ENCODE measurements at places on chromosomes 5 and 9.
A peak's percentile ranks its signal among the peaks of the same experiment; 100 is the strongest.

DNA sequence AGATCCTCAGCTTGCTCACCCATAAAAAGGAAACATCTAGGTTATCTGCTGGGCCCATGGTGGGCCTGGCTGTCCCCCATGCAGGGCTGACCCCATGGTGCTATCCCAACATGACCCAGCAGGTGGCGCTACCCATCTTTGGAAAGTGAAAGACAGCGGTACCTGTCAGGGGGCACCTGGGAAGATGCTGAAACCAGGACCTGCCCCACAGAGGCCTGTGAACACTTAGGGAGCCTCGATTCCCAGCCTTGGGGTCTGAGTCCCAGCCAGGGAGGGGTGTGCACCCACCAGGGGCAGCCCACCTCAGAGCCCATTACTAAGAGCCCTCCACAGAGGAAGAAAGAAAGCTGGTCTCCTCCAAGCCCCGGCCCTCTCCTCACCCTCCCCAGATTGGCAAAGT, 46.6 kb upstream of the IPPK start:
- peak; percentile 19 for DNase-seq

- DNase-seq: no peak
These were observed 351.4 kb downstream of the SEMA5A start for GRCh38 chr5:9194509-9194908.

DNA sequence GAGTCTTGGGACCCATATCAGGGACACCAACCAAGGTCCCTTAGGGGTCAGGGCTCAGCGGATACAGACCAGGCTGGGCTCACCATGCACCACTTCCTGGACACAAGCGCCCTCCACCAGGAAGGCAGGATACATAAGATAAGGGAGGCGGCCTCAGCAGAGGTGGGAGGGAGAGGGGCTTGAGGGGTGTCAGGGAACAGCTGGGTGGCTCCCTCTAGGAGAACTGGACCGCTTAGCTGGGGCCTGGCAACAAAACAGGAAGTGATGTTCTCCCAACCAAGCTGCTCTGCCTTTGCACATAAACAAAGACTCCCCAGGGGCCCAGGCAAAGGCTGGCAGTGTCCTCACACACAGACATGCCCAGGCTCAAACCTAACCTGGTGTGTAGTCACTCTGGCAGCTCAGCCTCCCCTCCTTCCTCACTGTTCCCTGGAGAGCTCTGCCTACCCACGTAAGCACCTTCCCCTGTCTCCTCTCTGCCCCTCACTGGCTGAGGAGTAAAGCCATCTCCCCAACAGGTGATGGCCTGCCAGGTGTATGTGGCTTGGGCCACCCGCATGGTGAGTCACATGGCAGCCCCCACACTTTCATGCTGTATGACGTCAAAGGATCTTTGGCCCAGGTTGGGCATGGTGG, 5.8 kb upstream of the BICD2 start:
- DNase-seq: peak; percentile 14

DNA sequence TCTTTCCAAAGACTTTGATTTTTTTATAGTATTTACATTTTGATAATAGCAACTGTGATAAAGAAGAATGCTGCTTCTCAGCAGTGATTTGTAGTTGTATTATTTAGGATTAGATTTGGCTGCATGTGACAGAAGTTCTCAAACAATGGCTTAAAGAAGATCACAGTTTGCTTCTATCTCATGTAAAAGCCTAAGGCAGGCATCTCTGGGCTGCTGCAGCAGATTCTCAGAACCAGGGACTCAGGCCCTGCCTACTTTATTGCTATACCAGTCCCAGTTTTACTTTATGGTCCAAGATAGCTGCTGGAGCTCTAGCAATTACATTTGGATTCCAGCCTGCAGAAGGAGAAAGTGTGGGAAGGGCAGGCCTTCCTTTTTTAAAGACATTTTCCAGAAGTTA, 8.8 kb upstream of the SNX2 start:
- no peak for DNase-seq

DNA sequence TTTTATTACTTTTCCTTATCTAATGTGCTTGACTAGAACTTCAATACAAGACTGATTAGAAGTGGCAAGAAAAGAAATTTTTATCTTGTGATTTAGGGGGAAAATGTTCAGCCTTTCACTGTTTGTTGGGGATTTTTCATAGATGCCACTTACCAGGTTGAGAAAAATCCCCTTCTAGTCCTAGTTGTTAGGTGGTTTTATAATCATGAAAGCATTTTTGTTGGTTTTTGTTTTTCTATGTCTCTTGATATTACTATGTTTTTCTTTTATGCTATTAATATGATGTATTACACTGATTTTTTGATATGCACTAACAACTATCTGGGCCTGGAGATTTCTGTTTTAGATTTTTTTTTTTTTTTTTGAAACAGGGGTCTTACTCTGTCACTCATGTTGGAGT, 134.0 kb downstream of the PARP8 start:
- no peak for DNase-seq

DNA sequence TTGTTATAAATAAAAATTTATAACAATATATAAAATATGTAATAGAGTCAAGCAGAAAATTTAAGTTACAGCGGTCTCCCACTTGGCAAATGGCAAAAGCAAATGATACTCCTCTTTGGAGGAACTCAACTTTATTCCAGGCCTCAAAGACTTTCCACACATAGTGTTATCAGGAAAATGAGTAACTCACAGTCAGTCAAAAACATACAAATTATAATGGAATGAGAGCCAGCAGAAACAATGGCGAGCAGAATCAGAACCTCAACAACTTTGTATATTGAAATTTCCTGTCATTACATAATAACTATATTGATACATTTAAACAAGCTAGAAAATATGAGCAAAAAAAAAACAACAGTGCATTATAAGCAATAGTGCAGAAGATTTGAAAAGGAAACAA, 45.2 kb downstream of the ABLIM3 start:
- no peak for DNase-seq

DNA sequence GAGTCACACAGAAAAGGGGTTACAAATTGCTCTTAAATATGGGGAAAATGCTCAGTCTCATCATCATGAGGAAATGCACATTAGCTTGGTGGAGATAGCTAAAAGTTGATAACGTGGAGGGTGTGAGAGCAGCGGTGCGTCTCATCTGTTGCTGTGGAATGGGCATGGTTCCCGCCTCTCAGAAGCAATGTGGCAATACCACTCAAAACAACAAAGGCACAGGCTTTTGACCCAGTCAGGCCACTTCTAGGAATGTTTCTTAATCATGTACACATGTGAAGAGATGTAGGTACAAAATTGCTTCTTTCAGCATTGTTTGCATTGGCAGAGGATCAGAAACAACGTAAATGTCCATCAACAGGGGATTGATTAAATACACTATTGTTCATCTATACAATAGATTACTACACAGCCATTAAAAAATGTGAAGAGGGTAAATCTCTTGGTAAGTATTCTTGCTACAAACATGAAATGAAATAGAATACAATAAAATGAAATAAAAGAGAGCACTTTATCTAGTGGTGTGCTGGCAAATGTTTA, 212.6 kb upstream of the MSX2 start:
- DNase-seq: no peak

- peak; percentile 18 for DNase-seq
These were observed 58.6 kb downstream of the SLIT3 start for GRCh38 chr5:169242175-169242848.

DNA sequence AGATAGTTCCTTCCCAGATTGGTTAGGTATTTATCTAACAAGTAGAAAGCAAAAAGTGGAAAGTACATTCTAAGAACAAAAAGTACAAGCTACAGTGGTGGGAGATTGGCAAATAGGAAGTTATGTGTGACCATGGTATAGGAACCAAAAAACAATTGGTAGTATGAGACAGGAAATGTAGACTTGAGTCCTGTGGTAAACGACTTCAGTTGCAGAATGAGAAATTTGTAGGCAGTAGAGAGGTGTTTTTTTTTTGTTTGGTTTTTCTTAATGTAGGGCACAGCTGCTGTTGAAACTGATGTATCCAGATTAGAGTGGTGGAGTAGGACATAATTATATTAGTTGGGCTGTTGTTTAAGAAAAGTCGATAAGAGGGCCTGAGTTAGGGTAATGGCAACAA, 72.0 kb downstream of the CCNH start:
- DNase-seq: peak; percentile 74

- DNase-seq: no peak
These were observed 59.1 kb upstream of the SH3GL2 start for GRCh38 chr9:17519761-17520160.

DNA sequence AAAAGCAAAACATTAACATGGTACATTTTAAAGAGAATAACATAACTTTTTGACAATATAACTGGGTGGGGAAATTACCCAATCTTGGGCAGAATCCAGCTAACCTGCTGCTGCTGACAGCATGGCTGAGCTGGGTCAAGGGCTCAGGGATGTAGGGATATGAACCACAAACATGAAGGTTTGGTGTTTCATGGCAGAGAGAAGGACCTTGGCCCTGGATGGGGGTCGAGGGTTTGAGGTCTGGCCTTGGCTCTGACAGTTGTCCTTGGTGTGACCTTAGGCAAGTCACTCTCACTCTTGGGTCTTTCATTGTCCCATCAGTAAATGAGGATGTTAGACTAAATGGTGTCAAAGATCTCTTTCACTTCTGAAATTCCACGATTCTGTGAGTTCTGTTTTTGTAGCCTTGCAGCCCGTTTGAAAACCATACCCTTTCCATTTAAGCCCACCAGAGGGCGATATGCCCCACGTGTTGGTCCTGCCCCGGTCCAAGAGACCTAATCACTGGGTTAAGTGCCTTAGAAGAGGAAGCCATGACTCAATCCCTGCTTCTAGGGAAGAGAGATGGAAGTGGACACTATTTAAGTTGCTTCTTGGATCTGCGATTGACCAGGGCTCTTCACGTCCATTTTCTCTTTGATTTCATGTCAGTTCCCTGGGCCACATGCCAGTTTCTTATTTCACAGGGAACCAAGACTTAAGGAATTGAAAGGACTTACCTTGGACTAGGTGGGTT, 56.8 kb upstream of the TEX48 start:
- peak; percentile 71 for DNase-seq

- DNase-seq: no peak
These were observed 153.2 kb upstream of the FGF10 start for GRCh38 chr5:44542470-44542869.

DNA sequence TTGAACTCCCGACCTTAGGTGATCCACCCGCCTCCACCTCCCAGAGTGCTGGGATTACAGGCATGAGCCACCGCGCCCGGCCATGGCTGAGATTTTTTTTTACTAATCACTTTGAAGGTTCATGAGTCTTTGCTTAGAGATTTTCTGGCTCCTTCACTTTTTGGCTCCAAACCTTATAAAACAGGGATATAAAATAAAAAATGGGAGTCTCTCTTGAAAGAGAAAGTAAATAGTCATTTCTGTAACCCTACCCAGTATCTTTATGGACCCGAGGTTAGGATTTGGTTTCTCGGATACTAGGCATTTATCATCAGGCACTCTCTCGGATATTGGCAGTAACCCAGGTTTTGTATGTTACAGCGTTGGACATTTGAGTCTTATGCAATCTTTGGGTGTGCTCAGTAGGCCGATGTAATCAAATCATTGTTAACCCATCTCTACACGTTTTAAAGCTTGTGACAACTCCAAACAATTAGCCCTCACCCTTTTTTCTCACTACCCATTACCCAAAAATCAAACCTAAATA, 25.3 kb downstream of the STXBP1 start:
- no peak for DNase-seq

DNA sequence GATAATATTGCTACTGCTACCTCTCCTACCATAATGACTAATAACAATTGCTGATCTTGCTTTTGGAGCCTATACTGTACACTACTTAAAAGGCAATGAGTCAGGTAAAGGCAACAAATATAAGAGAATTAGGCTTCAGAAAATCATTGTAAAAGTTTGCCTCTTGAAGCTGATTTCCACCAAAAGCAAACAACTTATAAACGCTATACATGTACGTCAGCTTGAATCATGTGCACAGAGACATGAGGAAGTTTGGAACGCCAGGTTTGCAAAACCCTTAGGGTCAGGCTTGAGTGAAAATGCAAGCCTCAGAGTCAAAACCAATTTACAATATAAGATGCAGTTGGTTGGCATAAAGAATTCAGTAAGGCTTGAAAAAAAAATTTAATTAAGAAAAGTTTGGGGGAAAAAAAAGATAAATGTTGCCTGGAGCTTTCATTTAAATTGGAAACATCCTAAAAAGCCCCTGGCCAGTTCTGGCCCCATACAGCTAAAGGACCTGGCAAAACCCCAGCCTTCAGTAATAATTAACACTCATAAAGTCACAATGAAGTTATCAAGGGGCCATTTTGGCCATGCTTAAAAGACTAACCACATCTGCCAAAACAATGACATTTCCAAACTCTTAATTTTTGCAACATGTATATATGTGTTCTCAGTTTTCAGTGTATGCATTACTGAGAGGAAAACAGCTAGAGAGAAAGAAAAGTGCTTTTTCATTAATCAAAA, 181.0 kb upstream of the NFIL3 start:
- DNase-seq: no peak

GRCh38 chr9:21056931-21057330, 20.8 kb downstream of the IFNB1 start:
- DNase-seq: no peak

GRCh38 chr9:13278368-13279246, 885 bp downstream of the MPDZ start:
- no peak for DNase-seq

GRCh38 chr5:73640861-73641320, 14.9 kb downstream of the ARHGEF28 start:
- DNase-seq: no peak

- DNase-seq: no peak
These were observed 15.4 kb downstream of the TRAF2 start for GRCh38 chr9:136901516-136902258.

GRCh38 chr5:36531401-36531800, 75.0 kb upstream of the SLC1A3 start:
- DNase-seq: peak; percentile 46

DNA sequence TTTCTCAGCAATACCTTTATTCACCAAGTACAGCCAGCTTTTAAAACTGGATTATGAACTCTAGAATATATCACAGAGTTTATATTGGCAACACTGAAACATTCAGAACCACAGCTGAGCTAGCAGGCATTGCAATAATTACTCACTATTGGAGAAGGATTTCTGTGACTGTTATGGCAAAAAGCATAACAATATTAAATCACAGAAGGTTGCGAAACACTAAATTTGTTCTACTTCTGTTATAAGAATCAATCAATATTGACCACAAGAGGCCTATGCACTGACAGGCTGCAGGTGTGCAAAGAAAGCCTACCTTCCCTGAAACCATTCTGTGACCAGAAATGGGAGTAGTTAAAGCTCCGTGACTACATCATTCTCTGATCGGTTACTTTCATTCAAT, 59.2 kb downstream of the AP3B1 start:
- no peak for DNase-seq

GRCh38 chr5:166068547-166069335, 2222.7 kb upstream of the WWC1 start:
- no peak for DNase-seq

DNA sequence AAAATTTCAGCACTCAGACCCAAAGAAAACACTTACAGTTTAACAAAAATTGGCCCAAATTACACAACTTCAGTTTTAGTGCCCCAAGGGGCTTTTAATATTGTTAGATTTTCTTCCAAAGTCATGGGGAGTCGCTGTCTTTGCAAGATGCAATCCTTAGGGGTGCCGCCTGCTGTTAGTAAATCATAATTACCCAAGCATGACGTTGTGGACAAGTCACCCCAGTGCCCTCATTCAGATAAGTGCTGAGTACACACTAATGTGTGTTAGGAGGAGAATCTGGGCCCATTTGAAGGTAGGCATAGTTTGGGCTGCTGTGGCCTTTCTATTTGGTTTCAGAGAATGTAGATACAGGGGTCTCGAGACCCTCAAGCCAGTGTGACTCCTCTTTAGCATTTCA, 138.1 kb downstream of the SV2C start:
- no peak for DNase-seq

Data from AML-193 (cell line).